ENCODE measurements at places on chromosomes 12 and 14. TPM values are rescaled to one million over a fixed set of nuclear protein-coding genes. Genes with fewer than 3 reads are reported as not detected.

The NDRG2 gene
- total RNA-seq, result 13.7 TPM

The ITPK1 gene
- 63.8 TPM for total RNA-seq

The SNRPF gene
- 71.5 TPM for total RNA-seq

The MGP gene
- total RNA-seq, result not detected

The ANG gene
- total RNA-seq, result 2.3 TPM

Measured in neural crest cell (in vitro differentiated cells).